ENCODE measurements at places on chromosomes 13 and 19.

- no peak for DNase-seq
Measured at GRCh38 chr13:30037766-30038165, 187.3 kb upstream of the UBL3 start.

GRCh38 chr19:46466536-46467196 is 4.7 kb downstream of the PNMA8A start:
- DNase-seq: no peak

DNA sequence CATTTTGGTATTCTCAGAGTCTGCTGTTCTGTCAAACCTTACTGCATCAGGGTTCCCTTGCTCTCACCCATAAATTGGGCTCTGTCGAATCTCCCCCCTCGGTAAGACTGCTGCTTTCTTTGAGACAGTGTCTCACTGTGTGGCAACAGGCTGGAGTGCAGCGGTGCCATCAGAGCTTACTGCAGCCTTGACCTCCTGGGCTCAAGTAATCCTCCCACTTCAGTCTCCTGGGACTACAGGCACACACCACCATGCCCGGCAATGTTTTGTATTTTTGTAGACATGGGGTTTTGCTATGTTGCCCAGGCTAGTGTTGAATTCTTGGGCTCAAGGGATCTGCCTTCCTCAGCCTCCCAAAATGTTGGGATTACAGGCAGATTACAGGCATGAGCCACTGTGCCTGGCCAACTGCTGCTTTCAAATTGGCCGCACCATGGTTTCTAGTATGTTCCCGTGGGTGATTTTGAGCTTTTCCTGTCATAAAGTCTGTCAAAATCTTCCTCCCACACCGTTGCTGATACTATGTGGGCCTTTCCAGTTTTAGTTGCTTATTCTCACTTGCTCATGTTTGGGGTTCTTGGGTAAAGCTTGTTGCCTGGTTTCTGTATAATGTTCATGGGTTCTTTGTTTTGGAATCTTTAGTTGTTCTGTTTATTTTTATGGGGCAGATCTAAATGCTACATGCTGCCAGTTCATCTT is 10.6 kb downstream of the RFC3 start:
- no peak for DNase-seq

- DNase-seq: no peak
Measured at GRCh38 chr13:98755116-98755515, 2.6 kb upstream of the SLC15A1 start.

DNA sequence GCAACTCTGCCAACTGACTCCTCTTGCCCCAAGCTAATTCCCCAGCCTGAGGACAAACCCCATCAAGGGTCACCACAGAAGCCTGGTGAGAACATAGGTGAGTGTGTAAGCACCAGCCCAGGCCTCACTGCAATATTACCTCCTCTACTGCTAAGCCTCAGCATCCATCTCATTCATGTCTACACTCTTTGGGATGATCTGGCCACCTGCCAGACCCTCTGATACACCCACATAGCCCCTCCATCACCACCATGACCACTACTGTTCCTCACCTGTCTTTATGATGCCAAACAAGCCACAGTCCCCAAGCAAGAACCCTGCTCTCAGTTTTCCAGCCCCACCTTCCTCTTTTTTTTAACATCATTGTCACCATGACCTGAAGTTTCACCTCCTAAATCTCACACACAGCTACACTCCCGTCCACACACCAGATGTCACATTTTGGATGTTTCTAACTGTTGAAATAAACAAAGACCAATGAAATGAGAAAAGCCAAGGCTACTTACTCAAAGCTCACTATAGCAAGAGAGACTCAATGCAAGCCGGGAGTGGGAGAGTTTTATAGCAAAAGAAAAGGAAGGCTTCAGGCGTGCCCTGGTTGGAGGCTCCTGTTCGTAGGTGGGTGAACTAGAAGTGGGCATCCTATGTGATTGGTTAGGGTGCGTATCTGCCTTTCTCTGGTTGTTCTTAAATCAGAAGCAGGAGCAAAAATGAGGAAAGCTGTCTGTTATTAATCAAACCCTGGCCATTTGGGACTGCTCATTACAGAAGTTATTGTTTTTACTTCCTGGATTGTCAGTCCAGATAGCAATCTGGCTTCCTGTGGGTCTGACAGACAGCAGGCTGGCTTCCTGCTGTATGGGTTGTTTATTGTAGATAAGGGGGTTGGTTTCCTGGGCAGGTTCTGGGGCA is 2.0 kb downstream of the ZNF792 start:
- no peak for DNase-seq

GRCh38 chr13:32989942-32990341 is 26.3 kb upstream of the KL start:
- DNase-seq: no peak

GRCh38 chr13:73521985-73522524 is 463.2 kb downstream of the KLF5 start:
- no peak for DNase-seq

DNA sequence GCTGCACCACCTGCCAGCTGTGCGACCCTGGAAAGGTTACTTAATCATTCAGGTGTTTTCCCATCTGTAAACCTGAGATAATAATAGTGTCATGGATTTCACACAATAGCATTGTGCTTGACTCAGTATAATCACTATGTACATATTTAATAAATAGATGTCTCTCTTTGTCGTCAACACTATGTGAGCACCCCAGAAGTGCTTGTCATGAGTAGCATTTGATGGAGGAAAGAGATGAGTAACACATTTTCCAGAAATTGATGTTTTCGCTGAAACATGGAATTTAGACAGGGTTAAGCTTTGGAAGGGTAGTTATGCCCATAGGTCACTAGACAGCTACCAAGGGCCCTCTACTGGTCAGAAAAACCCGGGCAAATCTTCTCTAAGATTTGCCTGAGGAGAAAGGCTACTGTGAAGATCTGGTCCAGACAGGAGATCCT is 9.5 kb upstream of the MBNL2 start:
- no peak for DNase-seq

GRCh38 chr19:30665449-30665848 is 293.3 kb downstream of the ZNF536 start:
- no peak for DNase-seq

- DNase-seq: no peak
Measured at GRCh38 chr13:83879431-83880171, 2.7 kb downstream of the SLITRK1 start.

GRCh38 chr19:16645140-16645539 is 14.8 kb downstream of the SMIM7 start:
- DNase-seq: peak; percentile 44

- DNase-seq: no peak
Measured at GRCh38 chr13:94854688-94855087, 142.3 kb upstream of the SOX21 start.

- DNase-seq: no peak
Measured at GRCh38 chr19:2646866-2647535, 55.5 kb downstream of the GNG7 start.

DNA sequence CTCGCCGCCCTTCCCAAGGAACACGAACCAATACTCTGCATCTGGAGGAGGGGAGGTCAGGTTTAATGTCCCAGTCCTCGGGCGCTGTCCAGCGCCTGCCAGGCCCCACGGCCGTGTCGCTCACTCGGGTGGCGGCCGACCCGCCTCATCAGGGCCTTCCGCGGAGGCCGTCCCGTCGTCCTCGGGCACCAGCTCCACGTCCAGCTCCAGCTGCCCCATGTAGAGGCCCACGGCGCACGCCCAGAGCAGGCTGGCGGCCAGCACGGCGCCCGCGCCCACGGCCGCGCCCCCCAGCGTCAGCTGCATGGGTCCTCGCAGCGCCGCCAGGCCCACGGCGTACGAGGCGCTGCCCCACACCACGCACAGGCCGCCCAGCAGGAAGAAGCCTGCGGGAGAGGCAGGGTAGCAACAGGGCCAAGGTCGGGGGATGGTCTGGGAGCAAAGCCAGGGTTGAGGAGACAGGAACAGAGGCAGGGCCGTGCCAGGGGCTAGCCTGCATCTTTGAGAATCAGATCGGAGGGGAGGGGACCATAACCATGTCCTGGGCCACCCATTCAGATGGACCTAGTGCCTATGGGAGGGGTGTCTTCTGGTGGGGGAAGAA is 2.5 kb downstream of the TMEM160 start:
- DNase-seq: no peak

- no peak for DNase-seq
Measured at GRCh38 chr13:113862931-113863523, 849 bp downstream of the GAS6 start.

- no peak for DNase-seq
Measured at GRCh38 chr13:43307221-43307920, 284.0 kb downstream of the DNAJC15 start.

- no peak for DNase-seq
Measured at GRCh38 chr19:40688987-40689338, 1.5 kb downstream of the NUMBL start.

DNA sequence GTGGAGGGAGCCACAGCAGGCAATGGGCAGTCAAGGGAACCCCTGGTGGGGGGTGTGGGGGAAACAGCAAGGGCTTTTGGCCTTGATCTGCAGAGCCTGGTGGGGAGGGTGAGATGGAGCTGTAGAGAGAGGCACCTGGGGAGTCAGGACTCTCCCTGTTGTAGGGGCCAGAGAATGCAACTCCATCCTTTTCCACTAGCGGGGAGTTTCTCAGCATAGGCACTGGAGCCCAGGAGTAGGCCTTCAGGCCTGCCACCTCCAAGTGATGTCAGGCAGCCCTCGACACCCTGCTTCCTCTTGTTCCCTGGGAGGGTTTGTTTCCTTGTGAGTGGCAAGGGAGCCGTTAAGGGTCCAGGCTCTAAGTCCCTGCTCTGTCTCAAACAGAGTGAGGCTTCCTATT is 25.0 kb downstream of the MEGF8 start:
- no peak for DNase-seq

GRCh38 chr13:29594710-29595379 is 643 bp downstream of the SLC7A1 start:
- peak; percentile 51 for DNase-seq

DNA sequence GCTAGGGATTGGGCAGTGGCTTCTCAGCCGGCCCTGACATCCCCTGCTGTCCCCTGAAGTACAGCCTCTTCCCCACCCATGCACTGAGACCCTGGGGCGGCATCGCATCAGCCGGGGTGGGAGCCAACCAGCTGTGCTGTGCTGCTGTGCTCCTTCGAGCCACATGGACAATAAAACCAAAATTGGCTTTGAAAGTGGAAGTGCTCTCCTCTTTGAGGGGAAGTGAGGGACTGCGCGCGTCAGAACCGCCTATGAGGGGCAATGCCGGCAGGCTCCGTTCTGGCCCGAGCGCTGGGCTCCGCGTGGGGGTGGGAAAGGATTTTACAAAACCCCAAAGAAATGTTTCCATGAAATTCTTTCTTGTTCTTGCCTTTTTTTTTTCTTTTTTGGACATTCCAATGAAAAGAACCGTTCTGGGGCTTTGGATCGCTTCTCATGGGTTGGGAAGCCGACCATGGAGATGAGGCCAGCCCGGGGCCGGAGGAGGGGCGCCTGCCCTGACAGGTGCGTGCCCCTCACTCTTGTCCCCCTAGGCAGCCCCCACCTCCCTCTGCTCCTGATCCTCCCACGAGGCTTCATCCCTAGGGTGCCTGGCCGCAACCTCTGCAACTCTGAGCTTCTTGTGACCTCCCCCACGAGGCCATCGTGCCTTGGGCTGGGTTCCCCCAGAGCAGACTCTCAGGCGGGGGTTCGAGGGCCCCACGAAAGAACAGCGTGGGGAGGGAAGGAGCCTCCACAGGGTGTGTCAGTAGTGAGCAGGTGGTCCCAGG is 22.6 kb downstream of the KLHL26 start:
- peak; percentile 29 for DNase-seq

DNA sequence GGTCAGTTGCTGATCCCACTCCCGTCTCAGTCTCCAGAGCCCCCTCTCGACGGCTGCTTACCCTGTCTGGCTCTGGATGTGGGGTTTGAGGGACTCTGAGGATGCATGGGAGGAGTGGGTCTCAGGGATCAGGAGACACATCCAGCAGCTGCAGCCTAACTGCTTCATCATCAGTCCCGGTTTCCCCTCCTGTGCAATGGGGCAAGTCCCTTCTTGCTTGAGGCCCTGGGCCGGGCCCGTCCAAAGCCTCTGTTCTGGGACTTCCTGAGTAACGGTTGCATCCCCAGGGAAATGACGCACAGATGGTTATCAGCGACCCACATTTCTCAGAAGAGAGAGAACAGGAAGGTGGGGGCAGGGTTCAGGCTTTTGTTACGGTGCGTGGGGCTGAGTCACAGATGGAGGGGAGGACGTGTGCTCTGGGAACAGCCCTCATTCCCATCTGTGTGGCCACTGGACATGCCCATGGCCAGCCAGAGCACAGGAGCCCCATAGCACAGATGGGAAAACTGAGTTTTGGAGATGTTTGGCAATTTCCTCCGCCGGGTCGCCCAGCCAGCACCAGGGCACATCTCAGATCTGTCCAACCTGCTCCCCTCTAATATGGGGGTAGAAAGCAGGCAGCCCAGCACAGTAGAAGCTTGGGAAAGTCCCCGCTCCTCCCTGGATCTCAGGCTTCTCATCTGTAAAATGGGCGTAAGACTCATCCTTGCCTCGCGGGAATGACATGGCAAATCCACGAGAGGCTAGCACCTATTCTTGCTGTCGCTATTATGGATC is 19.3 kb downstream of the GNA15 start:
- no peak for DNase-seq

DNA sequence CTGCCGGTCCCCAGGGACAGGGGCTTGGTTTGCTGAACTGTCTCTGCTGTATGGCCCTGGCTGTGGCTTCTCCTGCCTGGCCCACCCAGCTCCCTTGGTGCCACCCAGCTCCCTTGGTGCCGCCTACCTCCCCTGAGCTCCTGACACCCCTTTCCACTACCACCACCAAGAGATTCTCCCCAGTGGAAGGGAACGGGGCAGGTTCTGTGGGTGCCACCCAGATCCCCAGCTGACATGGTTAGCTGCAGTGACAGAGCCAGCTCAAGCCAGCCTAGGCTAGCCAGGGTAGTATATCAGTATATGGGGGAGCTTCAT is 28.5 kb upstream of the POP4 start:
- no peak for DNase-seq

DNA sequence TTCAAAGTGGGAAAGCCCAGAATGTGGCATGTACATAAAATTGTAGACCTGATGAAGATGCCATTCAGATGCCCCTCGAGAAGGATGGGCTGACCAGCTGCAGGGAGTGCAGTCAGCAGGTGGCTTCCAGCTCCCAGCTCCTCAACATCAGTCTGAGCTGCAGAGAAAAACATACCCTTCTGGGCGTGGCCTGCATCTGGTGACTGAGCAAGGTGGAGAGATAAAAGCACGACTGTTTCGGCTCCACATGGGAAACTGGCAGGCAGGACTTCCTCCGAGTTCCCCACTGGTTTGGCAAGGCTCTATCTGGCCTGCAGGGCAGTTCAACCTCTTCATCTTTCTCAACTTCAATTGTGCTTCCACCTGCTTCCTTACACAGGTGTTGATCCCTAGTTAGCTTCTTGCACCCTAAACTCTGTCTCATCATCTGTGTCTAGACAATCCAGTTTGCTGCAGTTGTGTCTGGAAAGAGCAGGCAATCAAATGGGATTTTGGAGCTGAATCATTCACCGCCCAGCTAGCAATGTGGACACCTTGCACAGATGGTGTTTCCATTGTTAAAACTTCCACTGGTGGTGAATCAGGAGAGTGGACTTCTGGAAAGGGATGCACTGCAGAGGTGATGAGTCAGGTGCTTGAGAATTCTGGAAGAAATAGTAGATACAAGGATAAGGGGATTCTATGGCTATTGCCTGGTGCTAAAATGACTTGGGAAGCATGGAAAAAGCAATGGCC is 56.8 kb downstream of the POLR1D start:
- no peak for DNase-seq

GRCh38 chr13:105063676-105064075 is 1471.8 kb downstream of the EFNB2 start:
- DNase-seq: no peak
